CD4-positive, alpha-beta T cell treated with Interleukin-4 for 1 hour (primary cell): ENCODE measurements at places on chromosomes 2 and 18.
A peak's percentile ranks its signal among the peaks of the same experiment; 100 is the strongest.

DNA sequence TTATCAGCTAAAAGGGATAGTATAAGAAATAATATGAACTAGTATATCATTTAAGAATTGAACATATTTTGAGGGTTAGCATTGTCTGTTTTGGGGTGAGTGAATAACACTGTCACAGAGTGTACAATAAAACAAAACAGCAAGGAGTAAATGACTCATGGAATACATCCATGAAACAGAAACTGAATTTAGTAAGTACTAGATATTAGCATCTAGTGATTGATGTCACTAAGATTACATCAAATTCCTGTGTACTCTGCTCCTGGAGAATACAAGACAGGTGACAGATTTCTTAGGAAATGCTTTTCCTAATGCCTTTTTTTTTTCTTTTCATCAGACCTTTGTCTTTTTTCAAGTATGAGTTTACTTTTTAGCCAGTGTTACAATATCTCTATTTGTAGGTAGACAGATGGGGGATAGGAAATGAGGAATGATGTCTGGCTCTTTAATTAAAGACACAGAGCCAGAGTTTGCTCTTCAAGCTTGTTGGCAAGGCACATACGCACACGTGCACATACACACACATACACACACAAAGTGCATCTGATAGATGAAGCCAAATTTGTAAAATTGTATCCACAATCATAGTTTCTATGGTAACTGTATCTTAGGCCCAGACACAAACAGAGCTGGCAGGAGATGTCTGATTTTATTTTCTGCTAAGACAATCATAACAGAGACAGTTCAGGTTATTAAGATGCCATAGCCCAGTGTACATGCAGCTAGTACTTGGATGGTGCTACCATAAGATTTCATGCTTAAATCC, 138.2 kb upstream of the NRP2 start:
- no peak for DNase-seq

DNA sequence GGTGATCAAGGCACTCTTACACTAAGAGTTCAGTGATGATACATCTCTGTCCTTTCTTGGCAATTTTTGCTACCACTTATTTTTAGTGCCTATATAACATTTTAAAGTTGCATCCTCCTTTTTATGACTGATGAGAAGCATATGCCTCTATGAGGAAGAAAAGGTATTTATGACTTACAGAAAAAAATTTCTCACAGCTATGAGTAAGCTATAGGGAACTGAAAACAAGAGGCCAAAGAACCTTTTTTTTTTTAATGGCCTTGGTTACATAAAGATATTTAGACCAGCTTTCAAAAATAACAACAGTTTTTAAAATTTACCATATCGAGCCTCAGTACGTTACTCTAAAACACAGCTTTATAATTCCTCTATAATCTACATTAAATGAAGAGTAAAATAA, 21.3 kb downstream of the MBD5 start:
- DNase-seq: no peak

- DNase-seq: no peak
These were observed 71.2 kb downstream of the CELF4 start for GRCh38 chr18:37494406-37494805.

DNA sequence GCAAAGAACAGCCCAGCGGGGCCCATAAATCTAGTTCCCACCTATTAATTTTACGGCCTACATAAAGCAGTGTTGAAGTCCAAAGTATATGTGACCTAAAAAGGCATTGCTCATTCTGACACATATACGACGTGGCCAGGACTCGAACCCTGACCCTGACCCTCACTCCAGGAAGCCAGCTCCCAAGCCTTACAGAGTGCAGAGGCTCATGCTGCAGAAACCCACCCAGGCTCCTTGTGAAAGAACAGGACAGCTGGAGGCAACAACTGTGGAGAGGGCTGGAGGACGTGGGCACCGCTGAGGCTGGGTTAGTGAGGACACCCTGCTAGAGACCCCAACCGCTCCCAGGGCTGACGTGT, 221.6 kb downstream of the CYP26B1 start:
- DNase-seq: no peak

DNA sequence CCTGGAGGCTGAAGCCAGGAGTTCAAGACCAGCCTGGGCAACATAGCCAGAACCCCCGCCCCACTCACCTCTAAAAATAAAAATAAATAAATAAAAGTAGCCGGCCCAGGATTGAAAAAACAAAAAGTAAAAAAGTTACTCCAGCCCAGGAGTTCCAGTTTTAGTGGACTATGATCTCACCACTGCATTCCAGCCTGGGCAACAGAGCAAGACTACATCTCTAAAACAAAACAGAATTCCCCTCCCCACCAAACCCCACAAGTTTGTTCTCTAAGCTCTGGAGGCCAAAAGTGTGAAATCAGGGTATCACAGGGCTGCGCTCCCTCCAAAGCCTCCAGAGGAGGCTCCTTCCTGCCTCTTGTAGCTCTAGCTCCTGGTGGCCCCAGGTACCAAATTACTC, 1.7 kb downstream of the D2HGDH start:
- no peak for DNase-seq

- no peak for DNase-seq
These were observed at the start of gene DIPK1C for GRCh38 chr18:74457043-74457724. Gene DIPK1C, minus strand, starts transcription at chr18:74457308. Its CDS starts 49 bp downstream, at chr18:74457259.

DNA sequence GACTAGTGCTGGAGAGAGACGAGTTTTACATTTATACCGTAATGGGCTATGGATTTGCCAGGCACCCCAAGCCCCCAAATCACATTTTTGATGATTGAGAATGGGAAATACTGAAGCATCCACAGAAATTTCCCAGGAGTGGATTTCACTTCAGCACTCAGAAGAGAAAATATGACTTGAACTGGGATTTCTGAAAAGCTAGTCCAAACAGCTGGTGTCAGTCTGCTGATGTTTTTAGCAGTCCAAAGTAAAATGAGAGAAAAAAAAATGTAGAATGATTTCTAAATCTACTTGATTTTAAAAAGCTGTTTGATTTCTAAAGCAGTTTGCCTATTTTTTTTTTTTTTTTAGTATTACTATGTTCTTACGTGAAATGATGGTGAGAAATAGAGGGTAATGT, 105.0 kb downstream of the PLEKHM3 start:
- no peak for DNase-seq

DNA sequence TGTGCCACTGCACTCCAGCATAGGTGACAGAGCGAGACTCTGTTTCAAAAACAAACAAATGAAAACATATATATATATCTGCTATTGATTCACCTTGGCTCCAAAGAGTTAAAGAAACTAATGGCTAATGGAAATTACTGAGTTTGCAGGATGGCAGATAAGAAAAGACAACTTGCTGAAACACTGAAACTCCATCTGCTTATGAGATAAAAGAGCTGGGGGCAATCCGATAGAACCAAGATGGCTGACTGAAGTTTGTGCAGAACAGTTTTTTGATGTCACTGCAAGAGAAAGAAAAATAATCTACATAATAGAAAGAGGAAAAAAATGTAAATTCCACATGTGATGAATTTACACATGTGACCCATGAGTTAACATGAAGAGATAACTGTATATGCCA, 88.2 kb downstream of the LRATD1 start:
- no peak for DNase-seq

GRCh38 chr2:176072292-176072669, 11.5 kb downstream of the EVX2 start:
- DNase-seq: no peak

DNA sequence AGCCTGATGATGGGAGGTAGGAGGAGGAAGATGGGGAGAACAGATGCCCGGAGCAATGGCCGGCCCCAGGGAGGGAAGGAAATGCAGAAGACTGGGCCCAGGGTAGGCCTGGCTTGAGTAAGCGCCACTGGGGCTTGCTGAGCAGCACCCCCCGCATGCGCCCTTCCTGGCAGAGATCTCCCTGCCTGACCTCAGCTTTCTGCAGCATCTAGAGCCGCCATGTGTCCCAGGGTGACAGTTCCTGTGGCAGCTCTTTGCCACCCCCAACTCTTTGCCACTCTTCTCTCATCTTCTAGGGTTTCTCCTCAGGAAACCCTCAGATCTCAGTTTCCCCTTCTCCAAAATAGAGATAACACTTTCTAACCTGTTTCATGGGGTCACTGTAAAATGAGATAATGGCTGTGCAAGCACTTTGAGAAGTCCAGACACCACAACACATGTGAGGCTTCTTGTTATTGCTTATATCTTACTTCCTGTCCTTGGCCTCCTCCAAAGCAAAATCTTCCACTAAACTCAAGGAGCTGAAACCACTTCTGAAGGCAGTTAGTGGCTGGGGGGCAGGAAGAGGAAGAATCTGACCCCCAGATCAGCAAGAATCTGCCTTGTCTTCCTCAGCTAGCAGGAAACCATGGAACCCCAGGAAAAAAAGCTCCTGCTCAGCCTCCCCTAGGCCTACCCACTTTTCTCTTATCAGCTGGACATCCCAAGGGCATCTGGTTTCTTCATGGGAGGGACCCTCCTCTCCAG, 64.9 kb downstream of the EPAS1 start:
- DNase-seq: no peak

GRCh38 chr18:8049147-8049546, 482.0 kb downstream of the PTPRM start:
- DNase-seq: no peak

- no peak for DNase-seq
These were observed 253.3 kb upstream of the OSR1 start for GRCh38 chr2:19611491-19612332.

- DNase-seq: no peak
These were observed 41.7 kb downstream of the PTPRM start for GRCh38 chr18:7608781-7609201.

DNA sequence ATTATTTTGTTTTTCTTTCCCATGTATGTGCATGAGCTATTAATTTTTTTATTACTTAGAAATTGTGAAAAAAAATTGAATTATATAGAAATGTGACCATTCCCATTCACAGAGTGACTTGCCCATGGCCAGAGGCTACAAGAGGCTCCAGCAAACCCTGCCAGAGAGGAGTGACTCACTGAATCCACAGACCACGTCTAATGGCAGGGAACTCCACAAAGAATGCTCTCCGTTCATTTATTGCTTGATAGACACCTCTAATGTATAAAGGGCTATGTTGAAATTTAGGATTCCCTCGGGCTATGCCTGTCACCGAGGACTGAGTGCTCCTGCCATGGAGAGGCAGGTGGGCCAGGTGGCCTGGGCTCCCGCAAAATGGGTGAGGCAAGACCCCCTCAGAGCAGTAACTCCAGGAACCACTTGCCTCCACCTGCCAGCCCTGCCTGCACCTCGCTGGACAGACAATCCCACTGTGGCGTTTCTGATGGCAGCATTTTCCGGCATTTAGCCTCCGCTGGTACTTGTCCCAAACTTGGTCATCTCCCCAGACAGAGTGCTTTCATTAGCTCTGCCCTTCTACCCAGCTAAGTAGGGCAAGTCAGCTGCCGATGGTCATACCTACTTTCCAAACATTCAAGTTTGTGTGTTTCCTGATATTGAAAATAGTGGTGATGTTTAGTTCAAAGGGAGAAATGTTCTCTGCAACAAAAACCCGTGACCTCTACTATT, 200.3 kb downstream of the PRKCE start:
- no peak for DNase-seq

GRCh38 chr2:134233728-134234136, 20.1 kb upstream of the MGAT5 start:
- no peak for DNase-seq

DNA sequence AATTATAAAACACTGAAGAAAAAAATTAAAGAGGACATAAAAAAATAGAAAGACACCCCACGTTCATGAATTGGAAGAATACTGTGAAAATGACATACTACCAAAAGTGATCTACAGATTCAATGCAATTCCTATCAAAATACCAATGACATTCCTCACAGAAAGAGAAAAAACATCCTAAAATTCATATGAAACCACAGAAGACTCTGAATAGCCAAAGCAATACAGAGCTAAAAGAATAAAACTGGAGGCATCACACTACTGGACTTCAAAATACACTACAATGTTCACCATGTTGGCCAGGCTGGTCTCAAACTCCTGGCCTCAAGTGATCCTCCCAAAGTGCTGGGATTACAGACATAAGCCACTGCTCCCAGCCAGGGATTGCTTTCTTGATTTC, 56.3 kb downstream of the TLK1 start:
- no peak for DNase-seq

- no peak for DNase-seq
These were observed 121.2 kb upstream of the SPRED2 start for GRCh38 chr2:65553504-65554074.

DNA sequence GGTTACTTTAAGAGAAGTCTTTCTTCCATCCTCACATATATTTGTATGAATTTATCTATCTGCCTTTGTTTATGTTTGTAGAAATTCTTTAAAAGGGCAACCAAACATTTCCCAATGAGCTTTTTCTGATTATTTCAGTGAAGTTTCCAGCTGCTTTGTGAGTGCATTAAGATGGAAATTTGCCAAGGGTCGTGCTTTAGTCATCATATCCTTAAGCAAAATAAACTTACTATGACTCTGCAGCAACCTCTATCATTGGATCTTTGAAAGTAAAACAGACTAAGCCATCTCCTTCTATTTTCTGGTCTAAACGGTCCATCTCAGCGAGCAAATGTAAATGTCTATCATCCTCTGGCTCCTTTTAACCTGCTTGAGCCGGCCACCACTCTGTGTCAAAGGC, 489.3 kb downstream of the SOX11 start:
- no peak for DNase-seq

GRCh38 chr2:182818925-182819324, 47.5 kb downstream of the FRZB start:
- DNase-seq: no peak

DNA sequence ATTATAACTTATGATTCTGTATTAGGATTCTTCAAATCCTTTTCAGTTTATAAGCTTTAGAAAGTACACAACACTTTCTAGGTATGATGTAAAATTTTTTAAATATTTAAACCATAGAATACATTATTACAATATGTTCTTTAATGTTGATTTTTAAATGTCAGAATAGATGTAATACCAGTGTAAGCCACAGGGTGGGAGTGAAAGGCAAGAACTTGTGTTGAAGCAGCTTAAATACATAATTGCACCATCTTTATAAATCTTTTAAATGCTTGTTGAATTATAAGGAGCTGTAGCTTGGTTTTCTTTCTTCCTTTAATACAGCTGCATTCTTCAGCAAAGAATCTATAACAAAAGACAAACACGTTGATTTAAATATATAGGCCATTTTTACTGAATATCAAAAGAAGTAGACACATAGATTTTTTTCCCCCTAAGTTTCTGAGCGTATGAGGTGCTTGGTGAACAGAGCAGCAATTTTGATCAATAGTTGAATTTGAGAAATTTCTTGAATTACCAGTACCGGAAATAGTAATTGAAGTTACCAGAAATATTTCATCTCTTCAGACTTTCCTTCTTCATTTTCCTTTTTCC, 63.0 kb downstream of the TANK start:
- peak; percentile 67 for DNase-seq

GRCh38 chr2:71605173-71605641, 151.8 kb downstream of the DYSF start:
- DNase-seq: no peak

GRCh38 chr2:97936881-97937280, 58.9 kb downstream of the TMEM131 start:
- no peak for DNase-seq

DNA sequence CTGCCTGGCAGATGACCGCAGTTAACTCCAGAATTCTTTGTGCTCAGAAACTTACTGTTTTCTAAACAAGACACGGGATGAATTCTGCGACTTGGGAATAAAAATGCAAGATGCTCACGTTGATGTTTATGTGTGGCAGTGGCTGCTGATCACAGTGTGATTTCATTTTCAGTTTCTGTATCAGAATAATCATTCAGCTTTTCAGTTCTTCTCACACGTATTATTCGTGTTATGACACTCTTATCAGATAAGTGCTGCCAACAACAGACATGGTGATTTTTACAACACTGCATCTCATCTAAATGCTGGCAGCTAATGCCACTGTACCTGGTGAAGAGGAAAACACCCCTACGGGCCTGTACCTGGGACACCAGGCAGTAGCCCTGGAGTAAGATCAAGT, 272.9 kb upstream of the REV1 start:
- no peak for DNase-seq
